Stimulated activated CD4-positive, alpha-beta T cell treated with anti-CD3 and anti-CD28 coated beads, Interleukin-4, amount 100 ng/mL, for 48 hours (primary cell): ENCODE measurements at places on chromosomes 2 and 18.

DNA sequence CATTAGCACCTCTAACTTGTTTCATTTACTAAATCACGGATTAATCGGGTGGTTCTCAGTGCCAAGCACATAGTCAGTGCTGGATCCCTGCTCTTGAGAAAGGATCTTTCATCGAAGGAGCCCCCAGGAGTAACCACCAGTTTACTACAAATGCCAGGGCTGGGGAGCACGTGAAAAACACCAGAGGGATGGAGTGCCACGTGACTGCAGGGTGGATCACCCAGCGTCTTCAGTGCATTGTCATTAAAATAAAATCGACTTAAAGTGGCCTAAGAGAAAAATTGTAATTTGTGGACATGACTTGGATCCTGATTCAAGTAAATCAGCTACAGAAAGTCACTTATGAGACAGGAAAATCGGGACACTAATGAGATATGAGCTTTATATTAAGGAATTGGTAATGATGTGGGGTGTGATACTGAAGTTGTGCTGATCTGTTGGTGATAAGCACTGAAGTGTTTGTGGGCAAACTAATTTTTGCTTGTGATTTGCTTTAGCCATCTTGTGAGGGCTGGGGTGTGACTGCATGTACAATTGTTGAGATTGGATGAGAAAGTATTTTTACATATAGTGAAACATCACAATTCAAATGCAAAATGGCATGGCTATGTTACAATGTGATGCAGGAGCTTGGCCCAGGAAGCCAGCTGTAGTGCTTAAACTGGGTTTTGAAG is 63.8 kb downstream of the NCK2 start:
- no peak for DNase-seq

GRCh38 chr2:135965756-135966155 is 19.7 kb downstream of the DARS1 start:
- no peak for DNase-seq

DNA sequence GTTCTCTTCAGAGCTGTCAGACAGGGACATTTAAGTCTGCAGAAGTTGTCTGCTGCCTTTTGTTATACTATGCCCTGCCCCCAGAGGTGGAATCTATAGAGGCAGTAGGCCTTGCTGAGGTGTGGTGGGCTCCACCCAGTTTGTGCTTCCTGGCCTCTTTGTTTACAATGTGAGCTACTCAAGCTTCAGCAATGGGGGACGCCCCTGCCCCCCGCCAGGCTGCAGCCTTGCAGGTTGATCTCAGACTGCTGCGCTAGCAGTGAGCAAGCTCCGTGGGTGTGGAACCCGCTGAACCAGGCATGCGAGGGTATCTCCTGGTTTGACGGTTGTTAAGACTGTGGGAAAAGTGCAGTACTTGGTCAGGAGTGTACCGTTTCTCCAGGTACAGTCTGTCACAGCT is 24.0 kb upstream of the PAIP2B start:
- DNase-seq = no peak

DNA sequence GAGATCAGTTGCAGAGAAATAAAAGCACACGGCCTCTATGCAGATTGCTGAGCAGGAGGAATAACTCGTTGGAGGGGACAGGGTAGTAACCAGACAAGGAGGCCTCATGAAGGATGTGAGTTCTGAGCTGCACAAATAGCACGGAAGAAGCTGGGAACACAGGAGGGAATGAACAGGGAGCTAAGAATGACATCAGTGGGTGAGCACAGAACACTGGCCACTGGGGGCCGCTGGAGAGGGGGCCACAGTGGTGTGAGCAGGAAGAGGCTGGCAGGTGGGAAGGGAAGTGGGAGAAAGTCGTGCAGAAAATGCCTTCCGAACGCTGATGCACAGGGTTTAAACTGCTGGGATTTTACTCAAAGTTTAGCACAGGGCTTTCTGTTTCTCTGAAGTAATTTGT is 61.0 kb downstream of the ZAP70 start:
- DNase-seq = no peak

DNA sequence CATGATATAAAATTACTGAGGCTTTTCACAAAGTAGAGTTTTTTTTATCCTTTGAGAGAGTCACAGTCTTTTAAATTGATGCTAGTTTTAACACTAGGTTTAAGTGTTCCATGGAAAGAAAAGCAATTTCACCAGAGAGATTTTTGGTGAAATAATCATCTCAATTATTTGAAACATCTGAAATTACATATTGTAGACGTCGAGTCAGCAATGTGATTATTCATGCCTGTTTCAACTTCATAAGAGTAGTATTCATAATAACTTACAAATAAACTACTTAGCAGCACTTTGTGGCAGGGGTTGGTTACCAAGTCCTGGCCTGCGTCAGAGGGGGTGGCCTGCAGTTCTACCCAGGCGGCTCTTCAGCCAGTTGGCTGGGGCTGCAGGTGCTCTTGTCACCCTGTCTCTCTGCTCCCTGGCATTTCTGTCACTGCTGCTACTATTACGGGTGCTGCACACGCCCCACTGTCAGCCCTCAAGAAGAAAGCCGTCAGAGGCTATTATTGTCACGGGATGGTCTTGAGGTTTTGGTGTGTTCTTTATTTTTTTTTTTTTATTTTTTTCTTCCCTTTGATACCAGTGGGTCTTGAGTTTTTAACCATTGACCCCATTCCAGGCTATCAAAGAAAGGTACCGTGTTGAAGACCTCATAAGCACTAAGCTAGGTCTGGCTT is 50.4 kb downstream of the MALT1 start:
- no peak for DNase-seq

DNA sequence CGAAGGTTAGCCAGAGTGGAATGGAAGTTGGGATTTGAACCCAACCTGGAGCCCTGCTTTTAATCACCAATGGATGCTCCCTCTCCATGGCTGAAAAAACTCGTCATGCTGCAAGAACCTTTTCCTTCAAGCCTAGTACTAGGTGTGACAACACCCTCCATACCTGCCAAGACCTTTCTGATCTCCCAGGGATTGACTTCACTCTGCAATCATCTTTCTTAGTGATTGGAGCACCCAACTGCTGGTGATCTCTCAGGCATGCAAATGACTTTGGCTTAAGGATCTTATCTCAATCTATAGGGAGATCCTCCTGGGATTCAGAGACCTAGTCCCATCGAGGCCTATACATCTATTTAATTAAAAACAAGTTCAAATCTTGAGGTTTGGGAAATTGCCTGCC is 23.5 kb upstream of the ITGB6 start:
- no peak for DNase-seq

- no peak for DNase-seq
Observed at GRCh38 chr2:25720575-25720974, 47.2 kb upstream of the DTNB start.

- no peak for DNase-seq
Observed at GRCh38 chr2:46493241-46493970, 14.0 kb downstream of the TMEM247 start.

GRCh38 chr18:8615397-8616027 is 6.3 kb downstream of the RAB12 start:
- DNase-seq = no peak

- no peak for DNase-seq
Observed at GRCh38 chr2:133296401-133296800, 271.9 kb downstream of the NCKAP5 start.

- no peak for DNase-seq
Observed at GRCh38 chr2:166637051-166637450, 143.0 kb upstream of the SCN7A start.

DNA sequence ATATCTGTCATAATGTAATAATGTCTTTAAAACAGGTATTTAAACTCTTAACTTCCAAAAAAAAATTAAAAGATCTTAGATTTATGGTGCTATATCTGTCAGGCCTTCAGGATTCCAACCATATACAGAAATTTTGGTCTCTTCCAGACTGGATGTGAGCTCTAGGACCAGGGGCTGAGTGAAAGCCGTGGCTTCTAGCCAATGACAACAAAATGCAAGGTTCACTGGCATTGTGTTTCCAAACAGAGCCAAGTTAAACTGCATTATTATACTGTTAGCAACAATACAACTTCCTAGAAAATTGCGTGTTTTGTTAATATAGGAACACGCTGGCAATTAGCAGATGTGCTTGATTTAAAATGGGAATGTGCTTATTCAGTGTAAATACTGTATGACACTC is 809.8 kb upstream of the SOX11 start:
- DNase-seq = no peak

- no peak for DNase-seq
Observed at GRCh38 chr2:105972246-105972645, 221.9 kb downstream of the UXS1 start.

- DNase-seq = no peak
Observed at GRCh38 chr2:39499336-39499735, 62.3 kb upstream of the MAP4K3 start.

DNA sequence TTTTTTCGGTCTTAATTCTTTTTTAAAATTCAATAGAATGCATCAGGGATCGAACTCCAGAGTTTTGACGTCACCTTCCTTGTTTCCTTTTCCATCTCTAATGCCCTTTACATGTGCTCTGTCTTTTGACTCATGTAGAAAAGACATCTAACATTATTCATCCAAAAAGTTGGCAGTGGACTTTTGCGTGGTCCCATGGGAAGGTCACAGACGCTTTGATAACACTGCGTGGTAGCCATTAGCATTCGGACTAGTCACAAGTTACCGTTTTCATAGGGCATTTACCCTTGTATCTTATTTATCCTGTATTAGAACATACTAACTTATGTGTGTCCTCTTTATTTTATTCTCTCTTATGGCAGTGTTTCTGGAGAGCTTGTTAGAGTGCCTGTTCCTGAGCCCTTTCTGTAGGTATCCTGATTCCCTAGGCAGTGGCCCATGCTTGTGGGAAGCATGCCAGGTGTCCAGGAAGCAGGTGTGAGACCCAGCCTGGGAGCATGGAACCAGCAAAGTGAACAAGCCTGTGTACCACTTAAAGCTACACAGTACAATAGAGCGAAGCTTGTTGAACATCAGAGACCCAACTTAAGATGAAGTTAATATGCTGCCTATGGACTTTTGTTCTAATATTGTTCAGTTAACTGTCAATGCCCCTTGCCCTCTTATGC is 73.6 kb upstream of the RBM44 start:
- DNase-seq = no peak

DNA sequence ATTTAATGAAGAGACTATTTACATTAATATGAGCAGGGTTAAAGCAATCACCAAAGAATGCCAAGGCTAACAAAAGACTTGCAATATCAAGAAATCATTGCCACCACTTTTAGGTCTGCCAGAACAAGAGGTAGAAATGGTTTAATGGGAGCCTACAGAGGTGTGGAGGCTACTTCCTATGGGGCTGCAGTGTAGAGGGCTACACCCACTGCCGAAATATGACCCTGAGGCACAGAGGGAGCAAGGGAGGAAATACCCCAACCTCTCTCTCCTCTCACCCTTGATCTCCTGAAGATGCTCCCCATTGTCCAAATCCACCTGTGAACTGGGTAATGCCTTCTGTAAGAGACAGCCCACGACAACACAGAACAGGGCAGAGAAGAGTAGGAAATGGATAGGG is 315.4 kb downstream of the SMAD2 start:
- no peak for DNase-seq
